T-helper 1 cell (primary cell): ENCODE measurements at places on chromosomes 5 and 9.

GRCh38 chr5:79349047-79349446 is 113.1 kb downstream of the JMY start:
- no peak for DNase-seq

GRCh38 chr9:114471157-114471556 is 34.1 kb downstream of the WHRN start:
- no peak for DNase-seq

DNA sequence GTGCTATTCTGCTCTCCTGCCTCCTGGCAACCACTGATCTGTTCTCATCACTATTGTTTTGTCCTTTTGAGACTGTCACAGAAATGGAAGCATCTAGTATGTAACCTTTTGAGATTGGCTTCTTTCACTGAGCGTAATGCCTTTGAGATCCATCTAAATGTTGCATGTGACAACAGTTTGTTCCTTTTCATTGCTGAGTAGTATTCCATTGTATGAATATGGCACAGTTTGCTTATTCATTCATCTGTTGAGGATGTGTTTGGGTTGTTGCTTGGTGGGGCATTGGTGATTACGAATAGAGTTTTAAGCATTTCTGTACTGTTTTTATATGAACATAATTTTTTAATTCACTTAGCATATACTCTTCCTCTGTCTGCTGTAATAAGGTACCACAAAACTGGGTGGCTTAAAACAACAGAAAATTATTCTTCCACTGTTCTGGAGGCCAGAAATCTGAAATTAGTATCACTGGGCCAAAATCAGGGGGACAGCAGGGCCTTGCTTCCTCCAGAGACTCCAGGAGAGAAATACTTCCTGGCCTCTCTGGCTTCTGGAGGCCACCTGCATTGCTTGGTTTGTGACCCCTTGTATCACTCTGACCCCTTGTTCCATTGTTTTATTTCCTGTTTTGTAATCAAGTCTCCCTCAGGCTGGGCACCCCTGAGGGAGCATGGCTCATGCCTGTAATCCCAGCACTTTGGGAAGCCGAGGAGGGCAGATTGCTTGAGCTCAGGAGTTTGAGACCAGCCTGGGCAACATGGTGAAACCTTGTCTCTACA is 53.0 kb downstream of the EXOSC2 start:
- DNase-seq: no peak

DNA sequence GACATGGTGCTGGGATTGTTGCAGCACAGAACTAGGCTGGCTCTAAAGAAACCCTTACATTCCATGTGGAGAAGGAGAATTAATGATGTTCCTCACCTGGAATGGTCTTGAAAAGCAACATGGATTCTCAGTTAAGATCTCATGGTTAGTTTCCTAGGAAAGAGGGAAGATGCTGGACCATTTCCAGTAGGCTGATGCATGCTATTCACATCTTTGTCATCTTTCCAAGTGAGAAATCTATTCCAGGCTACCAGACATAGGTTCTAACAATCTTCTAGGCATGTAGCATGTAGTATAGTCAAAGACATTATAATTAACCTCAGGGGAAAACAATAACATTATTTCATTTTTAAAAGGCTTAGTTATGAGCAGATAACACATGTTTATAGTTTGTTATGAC is 44.3 kb downstream of the TMEM252 start:
- DNase-seq: no peak

GRCh38 chr5:78778538-78778937 is 130.0 kb upstream of the LHFPL2 start:
- no peak for DNase-seq

DNA sequence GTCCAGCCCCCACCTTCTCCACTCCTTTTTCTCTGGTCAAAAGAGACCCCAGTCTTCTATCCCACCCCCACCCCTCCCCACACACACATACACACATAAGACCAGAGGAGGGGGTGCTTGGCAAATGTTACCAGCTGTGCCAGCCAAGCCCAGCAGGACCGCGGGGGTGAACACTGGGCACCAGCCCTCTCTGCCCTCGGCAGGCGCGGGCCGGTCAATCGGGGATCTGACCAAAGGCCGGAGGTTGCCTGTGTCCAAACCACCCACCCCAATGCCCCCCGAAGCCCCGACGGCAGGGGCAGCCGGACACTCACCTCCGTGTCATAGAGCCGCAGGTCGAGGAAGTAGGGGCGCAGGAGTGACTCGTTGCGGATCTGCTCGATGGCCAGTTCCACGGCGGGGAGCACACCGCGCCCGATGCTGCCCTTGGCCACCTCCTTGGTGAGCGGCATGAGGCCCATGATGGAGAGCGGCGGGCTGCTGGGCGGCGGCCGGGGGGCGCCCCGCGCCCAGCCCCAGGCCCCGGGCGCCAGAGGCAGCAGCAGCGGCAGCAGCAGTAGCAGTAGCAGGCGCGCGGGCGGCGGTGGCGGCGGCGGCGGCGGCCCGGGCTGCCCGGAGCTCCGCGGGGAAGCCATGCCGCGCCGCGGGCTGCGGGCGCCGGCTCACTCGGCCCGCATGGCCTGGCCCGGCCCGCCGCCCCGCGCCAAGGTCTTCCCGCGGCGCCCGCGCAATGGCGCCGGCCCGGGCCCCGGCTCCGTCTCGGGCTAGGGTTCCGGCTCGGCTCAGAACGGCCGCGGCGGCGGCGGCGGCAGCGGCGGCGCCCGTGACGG is 417 bp downstream of the GABBR2 start:
- DNase-seq: no peak

- peak; percentile 80 for DNase-seq
Observed at GRCh38 chr9:127608104-127608966, 3.7 kb upstream of the STXBP1 start.

DNA sequence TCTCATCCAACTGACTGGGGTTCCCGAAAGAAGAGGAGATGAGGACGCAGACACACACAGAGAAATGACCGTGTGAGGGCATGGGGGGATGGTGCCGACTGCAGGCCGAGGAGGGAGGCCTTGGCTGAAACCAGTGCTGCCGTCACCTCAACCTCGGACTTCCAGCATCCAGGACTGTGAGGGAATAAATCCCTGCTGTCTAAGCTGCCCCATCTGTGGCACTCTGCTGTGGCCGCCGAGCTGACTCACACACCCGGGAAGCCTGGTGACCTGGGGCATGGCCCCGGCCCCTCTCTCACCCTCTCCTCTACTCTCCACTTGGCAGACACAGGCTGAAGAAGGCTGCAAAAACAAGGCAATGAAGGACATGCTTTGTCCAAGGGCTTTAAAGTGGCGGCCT is 4.4 kb upstream of the COL5A1 start:
- DNase-seq: no peak

DNA sequence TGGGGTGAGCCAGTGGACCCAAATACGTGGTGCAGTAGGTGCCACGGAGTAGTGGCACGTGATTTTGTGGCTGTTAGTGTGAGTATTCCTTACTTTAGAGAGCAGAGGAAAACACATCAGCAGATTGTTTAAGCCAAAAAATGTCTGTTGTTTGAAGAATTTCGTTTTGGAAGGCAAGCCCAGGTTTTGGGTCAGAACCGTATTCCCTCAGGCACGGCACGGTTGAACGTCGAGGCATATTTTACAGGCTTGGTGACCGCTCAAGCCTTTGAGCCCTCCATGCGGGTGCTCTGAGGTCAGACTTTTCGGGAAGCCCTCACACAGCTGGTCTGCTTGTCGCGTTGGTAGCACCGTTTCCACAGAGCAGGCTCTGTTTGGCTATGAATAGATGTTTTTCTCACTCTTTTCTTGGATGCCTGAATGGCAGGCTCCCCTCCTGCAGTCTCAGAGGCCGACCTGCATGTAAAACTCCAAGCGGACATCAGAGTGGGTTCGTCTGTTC is 27.2 kb downstream of the NEK6 start:
- DNase-seq: no peak
